ENCODE measurements at places on chromosomes 3 and 15.

GRCh38 chr3:126939338-126939718 lies 43.6 kb upstream of the PLXNA1 start:
- DNase-seq = no peak

- DNase-seq = no peak
These were observed 206.3 kb upstream of the PRICKLE2 start for GRCh38 chr3:64431526-64432091.

DNA sequence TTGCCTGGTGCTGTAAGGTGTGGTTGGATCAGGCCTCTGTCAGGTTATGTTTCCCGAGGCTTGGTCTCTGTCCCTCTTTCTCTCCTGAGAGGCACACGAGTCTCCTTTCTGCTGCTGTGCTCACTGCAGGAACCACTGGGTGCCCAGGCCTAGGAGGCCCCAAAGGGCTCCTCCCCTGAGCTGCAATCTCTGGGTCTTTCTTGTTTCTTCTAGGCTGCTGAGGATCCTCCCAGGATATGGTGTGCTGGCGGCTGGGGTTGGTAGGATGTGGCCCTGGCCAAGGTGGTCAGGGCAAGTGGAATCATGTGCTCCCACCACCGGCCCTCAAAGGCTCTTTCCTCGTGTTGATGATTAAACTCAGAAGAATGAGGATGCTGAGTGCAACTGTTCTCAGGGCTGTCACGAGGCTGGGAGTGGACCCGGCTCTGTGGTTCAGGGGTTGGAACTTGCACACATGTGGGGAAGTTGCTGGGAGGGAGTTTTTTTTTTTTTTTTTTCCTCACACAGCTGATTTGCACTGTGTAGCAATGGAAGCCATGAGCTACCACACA lies 43.6 kb upstream of the CTSH start:
- DNase-seq = no peak

- DNase-seq = peak; percentile 60
These were observed 21.8 kb downstream of the MRPS11 start for GRCh38 chr15:88489321-88489720.

- DNase-seq = no peak
These were observed 83.4 kb upstream of the FGF7 start for GRCh38 chr15:49339656-49340055.

- no peak for DNase-seq
These were observed 199.4 kb upstream of the PPP2R3A start for GRCh38 chr3:135766115-135766514.

DNA sequence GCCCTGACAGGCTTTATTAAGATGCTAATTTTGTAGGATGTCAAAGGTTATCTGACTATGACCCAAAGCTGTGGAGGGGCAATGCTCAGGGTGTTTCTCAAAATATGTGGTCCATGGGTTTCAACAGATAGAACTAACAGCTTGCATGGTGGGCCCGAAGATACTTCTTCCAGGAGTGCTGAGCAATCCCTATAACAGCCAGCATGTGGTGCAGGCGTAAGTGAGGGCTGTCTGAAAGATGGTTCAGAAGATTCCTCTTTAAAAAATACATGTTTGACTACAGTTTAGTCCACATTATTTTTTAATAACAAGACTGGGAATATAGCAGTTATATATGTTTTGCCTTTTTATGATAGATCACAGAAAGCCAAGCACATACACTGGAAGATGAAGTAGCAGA lies 7.6 kb downstream of the SCG3 start:
- no peak for DNase-seq

DNA sequence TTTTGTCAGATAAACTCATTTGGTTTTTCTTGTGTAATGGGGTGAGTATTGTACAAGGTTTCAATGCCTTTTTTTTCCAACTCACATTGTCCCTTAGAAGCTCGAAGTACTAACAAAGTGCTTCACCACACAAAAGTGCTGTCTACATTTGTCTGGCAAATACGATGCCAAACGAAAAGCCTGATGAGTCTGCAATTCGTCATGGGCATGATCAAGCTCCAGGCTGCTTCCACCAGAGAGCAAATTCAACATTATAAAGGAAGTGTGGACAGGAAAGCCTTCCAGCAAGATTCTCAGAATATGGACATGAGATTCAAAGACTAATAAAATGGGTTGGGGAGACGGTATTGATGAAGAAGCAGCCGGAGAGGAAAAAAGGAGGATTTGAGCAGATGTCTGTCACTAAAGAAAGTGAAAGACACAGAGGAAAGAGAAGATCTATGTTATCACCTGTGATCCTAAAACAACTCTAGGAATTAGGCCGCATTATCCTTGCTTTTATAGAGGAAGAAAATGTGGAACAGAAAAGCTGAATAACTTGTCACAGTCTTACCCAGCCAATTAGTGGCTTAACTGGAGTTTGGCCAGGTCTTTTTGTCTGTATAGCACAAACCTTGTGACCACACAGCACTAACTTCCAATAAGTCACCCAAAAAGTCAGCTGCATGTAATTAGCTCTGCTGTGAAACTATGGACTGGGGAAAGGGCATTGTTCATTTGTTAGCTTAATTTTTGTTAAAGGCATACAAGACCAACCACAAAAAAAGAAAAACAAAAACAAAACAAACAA lies 494.8 kb downstream of the FHIT start:
- no peak for DNase-seq

GRCh38 chr3:156184156-156184555 lies 63.8 kb downstream of the KCNAB1 start:
- DNase-seq = no peak

DNA sequence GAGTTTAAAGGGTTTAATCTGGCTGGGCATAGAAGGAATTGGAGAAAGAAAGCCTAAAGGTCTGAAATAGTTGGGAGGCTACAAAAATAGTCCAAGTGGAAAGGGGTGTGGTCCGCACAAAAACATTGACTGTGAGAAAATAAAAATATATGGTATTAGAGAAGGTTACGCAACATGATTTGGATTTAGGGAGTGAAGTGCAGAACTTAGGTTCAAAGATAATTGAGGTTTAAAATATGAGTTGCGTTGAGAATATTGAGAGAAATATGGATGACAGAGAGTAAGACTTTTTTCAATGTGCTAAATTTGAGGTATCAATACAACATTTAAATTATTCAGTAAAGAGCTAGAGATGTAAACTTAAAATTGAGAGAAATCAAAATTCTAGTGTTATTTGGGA lies 15.4 kb upstream of the CMC1 start:
- no peak for DNase-seq

GRCh38 chr15:75712668-75713337 lies at the start of gene CSPG4:
Gene CSPG4 (minus strand): TSS chr15:75712848. CDS start chr15:75712755, 93 bp downstream.
- peak; percentile 57 for DNase-seq

- DNase-seq = no peak
These were observed 35.3 kb downstream of the PAK2 start for GRCh38 chr3:196774848-196775422.

GRCh38 chr3:147393943-147394883 lies 12.1 kb downstream of the ZIC4 start:
- DNase-seq = no peak

DNA sequence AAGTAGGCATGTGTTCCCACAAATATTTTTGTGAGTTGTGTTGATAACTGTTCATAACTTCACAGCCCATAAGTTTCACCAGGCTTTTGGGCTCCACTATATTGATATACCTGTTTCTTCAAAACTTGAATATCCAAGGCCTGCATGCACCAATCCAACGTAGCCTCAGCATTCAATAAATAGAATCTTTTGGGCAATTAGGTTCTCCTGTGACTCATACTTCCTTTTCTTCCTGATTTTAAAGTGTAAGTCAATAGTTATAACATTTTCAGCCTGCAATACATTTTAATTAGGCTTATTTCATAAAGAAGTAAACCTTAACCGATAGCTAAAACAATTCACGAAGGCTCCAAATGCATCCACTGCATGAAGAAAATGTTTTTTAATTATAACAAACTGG lies 97.8 kb upstream of the SPRED1 start:
- DNase-seq = no peak

DNA sequence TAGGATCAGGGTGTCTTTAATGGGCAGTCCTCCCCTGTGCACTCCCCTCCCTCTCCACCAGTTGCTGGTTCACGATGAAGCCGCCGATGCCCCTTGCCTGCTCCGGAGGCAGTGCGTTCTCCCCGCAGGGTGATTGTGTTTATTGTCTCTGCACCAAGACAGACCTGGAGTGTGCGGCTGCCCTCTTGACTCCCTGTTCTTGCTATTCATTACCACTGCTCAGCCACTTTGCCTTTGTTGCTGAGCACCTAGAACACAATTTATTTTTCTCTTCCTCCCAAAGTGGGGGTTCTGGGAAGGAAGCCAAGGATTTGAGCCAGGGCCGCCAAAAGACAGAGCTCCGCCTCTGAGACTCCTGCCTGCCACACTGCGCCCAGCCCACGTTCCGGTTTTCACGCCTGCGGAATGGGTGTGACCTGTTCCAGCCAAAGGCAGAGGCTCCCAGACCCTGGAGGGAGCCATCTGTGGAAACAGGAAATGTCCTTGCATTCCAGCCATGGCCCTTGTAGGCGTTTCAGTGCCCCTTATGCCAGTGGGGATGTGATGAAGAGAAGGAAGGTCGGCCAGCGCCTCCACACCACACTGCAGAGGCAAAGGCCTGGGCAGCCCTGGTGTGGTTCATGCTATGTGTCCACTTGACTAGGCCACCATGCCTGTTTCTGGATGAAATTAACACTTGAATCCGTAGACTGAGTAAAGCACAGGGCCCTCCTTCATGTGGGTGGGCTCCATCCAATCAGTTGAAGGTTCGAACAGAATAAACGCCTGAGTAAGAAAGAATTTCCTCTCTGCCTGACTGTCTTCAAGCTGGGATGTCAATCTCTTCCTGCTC lies 85.8 kb downstream of the HMG20A start:
- DNase-seq = no peak

- DNase-seq = no peak
These were observed 242.0 kb downstream of the NEK10 start for GRCh38 chr3:27127195-27127594.

DNA sequence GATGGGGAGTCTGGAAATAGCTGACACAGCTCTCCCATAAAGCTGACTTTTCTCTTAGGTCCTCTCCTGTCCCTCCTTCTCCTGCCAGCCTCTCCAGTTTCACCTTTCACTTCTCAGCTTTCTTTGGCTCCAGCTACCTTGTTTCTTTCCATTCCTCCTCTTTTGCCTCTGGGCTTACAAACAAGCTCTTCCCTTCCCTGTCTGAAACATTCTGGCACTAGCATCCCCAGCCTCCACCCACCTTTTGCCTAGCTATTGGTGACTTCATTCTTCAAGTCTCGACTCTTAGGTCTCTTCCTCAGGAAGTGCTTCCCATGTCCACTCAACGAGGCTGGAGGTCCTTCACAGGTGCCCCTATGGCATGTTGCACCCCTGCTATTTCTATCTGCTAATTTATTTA lies 20.5 kb upstream of the AVEN start:
- DNase-seq = no peak

DNA sequence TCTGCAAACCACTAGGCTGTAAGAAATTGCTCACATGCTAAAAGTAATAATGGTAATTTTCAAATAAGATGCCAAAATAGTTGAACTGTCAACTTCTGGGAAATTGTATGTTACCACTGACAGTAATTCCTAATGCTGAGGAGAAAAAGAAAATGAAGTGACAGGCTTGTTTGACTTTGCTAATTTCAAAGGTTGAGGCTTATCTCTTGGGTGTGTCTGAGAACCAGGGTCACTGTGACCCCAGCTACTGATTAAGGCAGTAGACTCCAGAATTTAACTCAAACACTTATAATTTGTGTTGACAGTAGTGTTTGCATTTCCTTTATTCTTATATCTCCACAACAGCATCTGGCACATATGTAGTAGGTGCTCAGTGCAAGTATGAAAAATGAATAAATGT lies 74.6 kb upstream of the PDZRN3 start:
- DNase-seq = no peak

GRCh38 chr15:64045774-64046420 lies 388 bp downstream of the DAPK2 start:
- DNase-seq = peak; percentile 46

- DNase-seq = no peak
These were observed 8.0 kb downstream of the PIK3CA start for GRCh38 chr3:179156170-179156569.

DNA sequence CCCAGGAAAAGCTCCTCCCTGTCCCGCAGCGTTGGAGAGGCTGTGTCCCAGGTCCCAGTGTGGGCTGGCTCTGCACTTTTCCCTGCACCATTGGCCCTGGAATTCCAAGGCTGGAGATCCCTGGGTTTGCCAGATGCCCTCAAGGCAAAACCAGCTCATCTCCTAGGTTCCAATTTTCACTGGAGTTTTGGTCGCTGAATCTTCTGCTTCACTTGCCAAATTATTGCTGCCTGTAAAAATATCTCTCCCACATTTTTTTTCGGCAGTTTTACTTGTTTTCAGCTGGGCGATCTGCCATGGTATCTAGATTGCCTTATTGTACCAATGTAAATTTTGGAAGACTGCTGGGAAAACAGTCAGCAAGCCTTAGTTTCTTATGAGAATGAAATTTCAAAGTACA lies 150.9 kb upstream of the ATP10A start:
- DNase-seq = no peak

- no peak for DNase-seq
These were observed 338.8 kb downstream of the VPS13C start for GRCh38 chr15:61721418-61721817.

GRCh38 chr3:29594261-29594660 lies 313.4 kb downstream of the RBMS3 start:
- no peak for DNase-seq

DNA sequence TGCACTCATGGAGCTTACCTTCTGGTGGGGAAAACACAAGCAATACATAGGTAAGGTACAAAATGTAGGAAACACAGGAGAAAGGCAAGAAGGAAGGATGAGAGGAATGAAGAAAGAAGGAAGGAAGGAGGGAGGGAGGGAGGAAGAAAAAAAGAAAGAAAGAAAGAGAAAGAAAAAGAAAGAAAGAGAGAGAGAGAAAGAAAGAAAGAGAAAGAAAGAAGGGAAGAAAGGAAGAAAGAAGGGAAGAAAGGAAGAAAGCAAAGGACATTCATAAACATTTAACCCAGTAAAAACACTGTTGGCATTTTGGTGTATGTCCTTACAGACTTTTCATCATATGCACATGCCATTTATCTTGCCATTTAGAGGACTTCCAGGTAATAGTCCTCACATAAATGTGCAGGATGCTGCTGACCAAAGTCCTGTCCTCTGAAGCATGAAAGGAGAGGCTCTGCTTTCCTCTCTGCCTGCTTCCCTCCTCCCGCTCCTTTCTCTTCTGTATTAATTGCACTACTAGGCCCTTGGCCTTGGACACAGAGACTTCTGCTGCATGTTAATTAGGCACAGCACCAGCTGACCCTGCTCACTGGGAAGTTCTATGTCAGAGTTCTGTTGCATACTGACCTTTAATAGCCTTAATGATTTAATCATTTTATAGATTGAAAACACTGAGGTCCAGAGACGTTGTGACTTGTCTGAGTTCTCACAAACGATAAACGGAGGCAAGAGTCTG lies 29.7 kb upstream of the NDUFB4 start:
- DNase-seq = no peak

DNA sequence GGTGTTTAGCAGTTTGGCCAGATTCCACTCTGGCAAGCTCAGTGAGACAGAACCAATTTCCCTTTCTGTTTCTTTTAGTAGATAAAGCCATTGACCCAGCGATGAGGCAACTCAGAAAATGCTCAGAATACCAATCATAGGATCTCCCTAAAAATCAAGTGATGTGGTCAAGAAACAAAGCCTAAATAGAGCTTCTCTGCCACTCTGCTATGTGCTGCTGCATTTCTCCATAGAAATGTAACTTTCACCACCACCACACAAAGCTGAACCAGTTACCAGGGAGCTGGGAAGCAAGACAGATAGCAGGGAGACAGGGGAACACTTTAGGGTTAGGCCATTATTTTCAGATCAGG lies 109.8 kb downstream of the RPL22L1 start:
- DNase-seq = no peak

GRCh38 chr15:52559575-52559974 lies 9.3 kb downstream of the ARPP19 start:
- DNase-seq = no peak

- no peak for DNase-seq
These were observed 117.0 kb upstream of the ARL6 start for GRCh38 chr3:97647441-97647982.
